Temporal lobe (tissue), 4 donors: ENCODE measurements at places on chromosomes 1 and 21. TPM values are rescaled to one million over a fixed set of nuclear protein-coding genes. Genes with fewer than 3 reads are reported as not detected.

Gene TRIM63
- not detected for total RNA-seq

Gene SRGAP2C
- 32.5 TPM for total RNA-seq

Gene ADORA3
- 0.74 TPM for total RNA-seq

Gene FTCD
- total RNA-seq = 0.98 TPM

Gene SPATA46
- total RNA-seq = not detected

Gene CDC42SE1
- 28.5 TPM for total RNA-seq

Gene S1PR1
- total RNA-seq = 20.7 TPM

Gene CALML6
- total RNA-seq = under 0.01 TPM

Gene CCDC17
- total RNA-seq = 0.25 TPM

Gene FMO2
- total RNA-seq = 0.25 TPM
